Bladder microvascular endothelial cell (primary cell): ENCODE measurements at places on chromosomes 12 and 14. TPM values are rescaled to one million over a fixed set of nuclear protein-coding genes. Genes with fewer than 3 reads are reported as not detected.

Gene RNF212B
- total RNA-seq = not detected in 2 replicates

Gene PLCZ1
- total RNA-seq = not detected in 2 replicates

Gene RAB35
- total RNA-seq = 41.1 and 45.3 TPM in 2 replicates

Gene OR6C74
- total RNA-seq = not detected in 2 replicates

Gene CEP83
- 3.9 and 6.4 TPM in 2 replicates for total RNA-seq

Gene DTX1
- 0.16 and 1.2 TPM in 2 replicates for total RNA-seq

Gene FGF23
- total RNA-seq = not detected in 2 replicates

Gene SELPLG
- 0.16 and 0.25 TPM in 2 replicates for total RNA-seq

Gene AKAP3
- total RNA-seq = 0.63 and 0.65 TPM in 2 replicates

Gene ARHGEF25
- under 0.01 and 2.5 TPM in 2 replicates for total RNA-seq

Gene NRL
- 0.82 and 0.97 TPM in 2 replicates for total RNA-seq

Gene POTEM
- not detected in 2 replicates for total RNA-seq

Gene SERPINA9
- total RNA-seq = not detected in 2 replicates

Gene TDRD9
- 0.06 and 0.32 TPM in 2 replicates for total RNA-seq
